Muscle of leg (tissue), 16 donors: ENCODE measurements at places on chromosomes 4 and X. TPM values are rescaled to one million over a fixed set of nuclear protein-coding genes. Genes with fewer than 3 reads are reported as not detected.

FAM241A gene
- polyA plus RNA-seq: 3.3 TPM

DNA sequence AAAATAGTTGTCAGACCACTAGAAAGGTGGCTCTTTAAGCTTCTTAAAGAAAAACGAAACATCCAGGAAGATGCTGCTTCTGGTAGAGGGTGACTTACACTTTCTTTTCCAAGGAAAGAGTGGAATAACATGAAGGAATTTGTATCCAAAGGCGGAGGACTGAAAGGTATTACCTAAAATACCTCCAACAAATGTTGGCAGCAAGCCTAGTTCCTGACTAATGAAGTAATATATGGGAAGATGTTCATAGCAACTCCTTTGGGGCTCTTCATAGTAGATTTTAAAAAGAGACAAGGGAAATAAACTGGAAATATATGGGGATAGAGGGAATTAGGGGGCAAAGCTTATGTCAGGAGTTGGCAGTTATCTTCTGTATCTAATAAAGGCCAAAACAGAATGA, 116.2 kb downstream of the AASDH start:
- DNase-seq: peak; percentile 8

SSX2 gene
- not detected for polyA plus RNA-seq

DNA sequence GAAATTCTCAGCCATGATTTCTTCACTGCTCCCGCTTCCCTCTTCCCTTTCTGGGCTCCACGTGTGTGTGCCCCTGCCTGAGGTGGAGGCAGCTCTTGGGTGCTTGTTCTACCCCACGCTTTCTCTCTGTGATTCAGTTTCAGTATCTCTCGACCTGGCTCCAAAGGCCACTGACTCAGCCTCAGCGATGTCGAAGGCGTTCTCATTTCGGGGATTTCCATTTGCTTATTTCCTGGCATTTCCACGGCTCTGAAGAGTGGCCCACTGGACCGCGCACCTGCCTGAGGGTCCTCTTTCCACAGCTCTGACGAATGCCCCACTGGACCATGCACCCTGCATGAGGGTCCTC, 52.4 kb downstream of the GAK start:
- DNase-seq: no peak

DNA sequence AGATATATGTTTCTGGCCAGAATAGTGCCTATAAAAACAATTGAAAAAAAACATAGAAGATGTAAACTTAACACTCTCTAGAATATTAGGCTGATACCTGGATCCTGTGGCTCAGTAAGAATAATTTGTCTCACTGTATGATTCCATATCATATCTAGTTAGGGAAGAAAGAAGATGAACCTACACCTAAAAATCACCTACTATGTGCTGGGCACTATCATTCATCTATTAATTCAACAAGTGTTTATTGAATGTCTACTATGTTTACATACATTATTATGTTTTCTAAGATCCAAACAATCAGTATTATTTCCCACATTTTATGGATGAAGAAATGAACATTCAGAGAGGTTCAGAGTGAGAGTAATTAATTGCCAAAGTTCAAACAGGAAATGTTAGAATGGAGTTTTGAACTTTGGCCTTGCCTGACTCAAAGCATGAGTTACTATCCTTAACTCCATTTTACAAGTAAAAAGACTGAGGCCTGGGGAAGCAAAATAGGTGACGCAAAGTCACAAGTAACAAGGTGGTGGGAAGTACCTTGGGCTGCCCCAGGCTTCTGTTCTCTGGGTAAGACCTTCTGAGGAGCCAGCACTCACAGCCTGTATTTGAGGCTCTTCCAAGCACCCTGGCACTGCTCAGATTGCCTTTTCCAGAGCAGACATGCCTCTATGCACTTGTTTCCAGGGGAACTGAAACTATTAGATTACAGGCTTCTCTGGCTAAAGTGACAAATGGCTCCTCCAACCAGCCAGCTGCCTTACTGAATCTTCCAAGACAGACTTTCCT, 111.1 kb upstream of the ACSL4 start:
- DNase-seq: peak; percentile 66

DNA sequence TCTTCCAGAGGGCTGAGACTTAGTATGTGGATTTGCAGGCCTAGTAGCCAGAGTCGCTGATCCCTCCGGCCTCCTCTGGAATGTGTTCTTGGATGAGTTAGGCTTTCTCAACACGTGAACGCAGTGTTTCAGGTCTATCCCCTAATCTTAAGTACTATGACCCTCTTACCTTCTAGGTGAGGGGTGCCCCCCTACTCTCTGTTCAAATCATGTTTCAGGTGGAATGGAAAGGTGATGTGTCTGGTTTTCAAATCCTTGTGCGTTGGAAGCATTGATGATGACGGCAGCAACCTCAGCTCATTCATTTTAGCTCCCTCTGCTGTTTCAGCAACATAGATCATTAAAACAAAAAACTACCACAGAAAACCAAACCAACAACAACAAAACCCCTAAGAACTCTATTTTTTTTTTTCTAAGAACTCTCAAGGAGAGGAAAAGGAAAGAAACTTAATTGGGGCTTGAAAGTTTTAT, 56.4 kb downstream of the RWDD4 start:
- DNase-seq: peak; percentile 67

SOWAHD gene
- polyA plus RNA-seq: 0.43 TPM

DNA sequence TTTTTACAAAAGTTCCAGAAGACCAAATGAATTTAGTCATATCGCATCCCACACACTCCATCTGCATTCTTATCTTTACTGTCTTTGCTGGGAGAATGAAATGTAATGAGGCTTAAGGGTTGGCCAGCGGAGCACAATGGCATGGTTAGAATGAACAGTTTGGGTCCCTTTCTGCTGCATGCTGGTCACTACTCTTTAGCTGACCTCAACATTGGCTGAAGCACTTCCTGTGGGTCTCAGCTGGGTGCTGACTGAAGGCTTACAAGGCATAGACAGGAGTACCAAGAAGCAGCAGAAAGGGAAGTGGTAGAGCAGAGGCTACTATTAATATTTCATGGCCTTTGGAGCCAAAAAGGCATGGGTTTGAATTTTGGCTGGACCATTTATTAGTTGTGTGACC, 159.4 kb upstream of the GPC4 start:
- no peak for DNase-seq

GRCh38 chr4:13484749-13485221, 645 bp upstream of the RAB28 start:
- peak; percentile 41 for DNase-seq

CCNB3 gene
- polyA plus RNA-seq: 1.1 TPM

GRCh38 chr4:100166297-100167039, 23.8 kb downstream of the DDIT4L start:
- peak; percentile 13 for DNase-seq

- no peak for DNase-seq
Observed at GRCh38 chrX:140389331-140389730, 115.5 kb downstream of the SOX3 start.

DNA sequence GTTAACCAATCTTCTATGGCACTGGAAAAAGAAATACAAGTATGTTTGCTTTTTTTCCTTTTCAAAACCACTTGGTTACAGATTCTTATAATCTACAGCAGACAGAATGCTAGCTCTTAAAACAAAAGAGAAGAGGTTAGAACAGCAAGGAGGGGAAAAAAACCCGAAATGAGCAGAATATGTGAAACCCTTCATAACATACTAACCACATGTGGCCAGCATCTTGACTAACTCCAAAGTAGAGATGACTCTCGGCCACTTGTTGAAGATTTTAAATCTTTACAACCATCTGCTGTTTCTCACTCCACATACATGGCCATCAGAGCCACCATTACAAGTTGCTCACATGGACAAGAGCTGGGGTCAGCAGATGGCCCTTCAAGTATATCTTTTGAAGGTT, 100.3 kb downstream of the PAPSS1 start:
- no peak for DNase-seq

IL2RG gene
- polyA plus RNA-seq: 1.9 TPM

- DNase-seq: no peak
Observed at GRCh38 chr4:129966175-129966574, 870.2 kb downstream of the C4orf33 start.

PI4K2B gene
- 7.8 TPM for polyA plus RNA-seq

DNA sequence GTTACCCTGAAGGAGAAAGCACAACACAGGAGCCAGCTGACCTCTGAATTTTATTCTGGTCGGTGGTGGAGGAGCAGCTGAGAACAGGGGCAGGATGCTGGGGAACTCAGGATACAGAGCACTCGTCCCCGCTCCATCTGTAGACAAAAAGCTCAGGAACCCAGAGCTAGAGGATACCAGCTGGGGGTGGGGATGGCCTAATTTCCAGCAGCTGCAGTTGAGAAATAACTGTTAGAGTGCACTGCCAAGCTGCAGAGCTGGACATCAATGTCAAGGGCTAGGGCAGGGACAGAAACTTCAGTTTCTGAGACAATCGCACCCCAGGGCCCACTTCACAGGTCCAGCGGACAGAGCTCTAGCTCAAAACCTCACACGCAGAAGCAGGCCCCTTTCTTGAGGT, 122.1 kb upstream of the GUCY1A1 start:
- DNase-seq: no peak

PTPN13 gene
- polyA plus RNA-seq: 2.8 TPM

DNA sequence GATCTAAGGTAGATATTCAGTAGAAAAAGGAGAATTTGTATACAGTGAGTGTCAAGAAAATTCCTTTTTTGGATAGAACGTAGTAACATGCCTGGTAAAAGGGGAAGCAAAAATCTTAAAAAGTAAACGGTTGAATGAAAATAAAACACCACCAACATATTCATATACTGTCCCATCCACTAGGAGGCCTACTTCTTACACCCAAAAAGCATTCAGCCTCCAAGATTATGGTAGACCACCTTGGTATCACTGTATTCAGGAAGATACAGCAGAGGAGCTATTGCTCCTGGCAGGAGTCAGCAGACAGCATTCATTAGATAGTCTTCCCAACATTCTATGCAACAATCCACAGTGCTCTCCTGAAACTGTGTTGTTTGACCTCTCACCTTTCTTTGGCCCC, 274.6 kb upstream of the MAGEB2 start:
- no peak for DNase-seq

DNA sequence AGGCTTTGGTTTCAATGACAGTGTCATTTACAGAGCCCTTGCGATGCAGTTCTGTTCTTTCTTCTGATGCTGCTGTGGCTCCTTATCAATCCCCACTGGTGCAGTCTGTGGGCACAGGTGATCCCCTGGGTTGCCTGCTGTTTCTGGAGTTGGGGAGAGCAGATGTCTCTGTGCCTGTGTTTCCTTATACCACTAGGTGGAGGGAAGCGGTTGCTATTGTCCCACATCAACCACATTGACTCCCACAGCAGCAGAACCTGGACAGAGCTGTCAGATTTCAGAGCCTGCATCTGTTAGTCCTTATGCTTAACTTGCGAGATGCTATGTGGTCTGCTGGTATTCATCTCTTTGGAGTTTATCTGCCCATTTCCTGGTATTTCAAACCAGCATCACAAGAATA, 57.7 kb downstream of the NEIL3 start:
- no peak for DNase-seq

PITX2 gene
- 32.2 TPM for polyA plus RNA-seq

PLXNA3 gene
- polyA plus RNA-seq: 32.3 TPM

CYLC1 gene
- polyA plus RNA-seq: not detected

MTTP gene
- 0.88 TPM for polyA plus RNA-seq

NPY1R gene
- 4.7 TPM for polyA plus RNA-seq

NKAP gene
- polyA plus RNA-seq: 8.3 TPM

DNA sequence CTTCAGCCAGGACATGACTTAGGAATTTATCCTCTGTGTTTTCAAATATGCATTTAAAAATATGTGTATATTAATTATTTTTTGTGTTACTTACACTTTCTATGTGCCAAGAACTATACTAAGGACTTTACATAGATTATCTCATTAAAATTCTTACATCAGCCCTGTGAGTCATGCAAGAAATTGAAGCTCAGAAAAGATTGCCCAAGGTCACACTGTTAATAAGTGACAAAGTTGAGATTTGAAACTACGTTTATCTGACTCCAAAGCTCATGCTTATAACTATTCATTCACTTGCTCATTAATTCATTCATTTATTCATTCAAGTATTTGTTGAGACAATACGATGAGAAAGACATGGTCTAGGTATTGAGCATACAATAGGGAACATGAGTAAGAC, 62.9 kb upstream of the CHRDL1 start:
- DNase-seq: no peak

HMGB3 gene
- polyA plus RNA-seq: 80.3 TPM

- no peak for DNase-seq
Observed at GRCh38 chrX:11864171-11864570, 106.1 kb downstream of the MSL3 start.

DNA sequence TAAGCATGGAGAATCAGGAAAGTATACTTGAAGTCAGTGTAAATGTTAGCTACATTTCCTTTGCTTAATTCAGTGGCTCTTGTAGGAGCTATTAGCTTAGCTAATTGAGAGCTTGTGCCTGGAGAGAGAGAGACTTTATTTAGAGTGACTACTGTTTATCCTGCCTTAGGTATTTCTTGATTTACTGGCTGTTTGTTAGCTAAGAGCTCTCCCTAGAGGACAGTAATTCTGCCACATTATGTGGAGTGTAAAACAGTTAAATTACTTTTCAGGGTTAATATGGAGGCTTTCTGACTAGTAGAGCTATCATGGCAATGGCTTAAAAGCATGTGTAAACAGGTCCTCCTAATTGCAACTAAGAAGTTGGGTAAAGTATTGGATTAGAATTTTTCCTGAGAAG, 306.5 kb upstream of the TECRL start:
- DNase-seq: no peak

CT45A2 gene
- not detected for polyA plus RNA-seq

GRCh38 chr4:159549098-159549518, 446.2 kb downstream of the RAPGEF2 start:
- no peak for DNase-seq

DNA sequence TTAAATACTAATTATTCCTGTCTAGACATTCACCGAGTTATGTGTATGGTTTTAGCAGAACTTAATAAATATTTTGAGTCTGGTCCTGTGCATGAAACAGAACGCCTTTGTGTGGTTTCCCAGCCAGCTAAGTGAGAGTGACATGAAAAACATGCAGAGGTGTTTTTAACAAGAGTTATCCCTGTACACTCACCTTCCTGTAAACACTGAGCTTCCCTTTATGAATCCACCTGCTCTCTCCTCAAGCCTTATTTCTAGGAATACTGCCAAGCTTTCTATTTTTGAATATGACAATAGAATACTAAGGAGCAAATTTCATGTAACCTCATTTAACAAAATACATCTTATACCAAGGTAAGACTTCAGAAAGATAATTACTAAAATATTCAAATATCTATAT, 270.3 kb upstream of the CTSO start:
- peak; percentile 16 for DNase-seq

POU3F4 gene
- 0.03 TPM for polyA plus RNA-seq

DNA sequence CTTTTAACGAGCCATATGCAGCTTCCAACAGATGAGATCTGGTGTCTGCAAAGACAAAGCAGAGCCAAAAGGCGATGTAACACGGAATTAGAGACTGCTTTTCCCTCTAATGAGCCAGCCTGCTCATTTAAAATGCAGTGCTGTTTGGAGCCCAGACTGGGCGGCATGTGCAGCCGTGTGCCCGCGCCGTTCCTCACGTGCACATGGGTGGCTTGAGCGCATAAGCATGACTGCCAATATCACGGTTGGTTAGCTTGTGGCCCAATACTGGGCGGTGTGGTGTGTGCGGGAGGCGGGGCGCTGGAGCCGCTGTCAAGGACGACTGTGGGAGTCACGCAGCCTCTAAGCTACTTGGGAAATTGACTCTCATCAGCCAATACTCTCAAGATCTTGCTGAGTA, 87.0 kb upstream of the SCOC start:
- DNase-seq: no peak
